ENCODE measurements at places on chromosomes 1 and 21.

DNA sequence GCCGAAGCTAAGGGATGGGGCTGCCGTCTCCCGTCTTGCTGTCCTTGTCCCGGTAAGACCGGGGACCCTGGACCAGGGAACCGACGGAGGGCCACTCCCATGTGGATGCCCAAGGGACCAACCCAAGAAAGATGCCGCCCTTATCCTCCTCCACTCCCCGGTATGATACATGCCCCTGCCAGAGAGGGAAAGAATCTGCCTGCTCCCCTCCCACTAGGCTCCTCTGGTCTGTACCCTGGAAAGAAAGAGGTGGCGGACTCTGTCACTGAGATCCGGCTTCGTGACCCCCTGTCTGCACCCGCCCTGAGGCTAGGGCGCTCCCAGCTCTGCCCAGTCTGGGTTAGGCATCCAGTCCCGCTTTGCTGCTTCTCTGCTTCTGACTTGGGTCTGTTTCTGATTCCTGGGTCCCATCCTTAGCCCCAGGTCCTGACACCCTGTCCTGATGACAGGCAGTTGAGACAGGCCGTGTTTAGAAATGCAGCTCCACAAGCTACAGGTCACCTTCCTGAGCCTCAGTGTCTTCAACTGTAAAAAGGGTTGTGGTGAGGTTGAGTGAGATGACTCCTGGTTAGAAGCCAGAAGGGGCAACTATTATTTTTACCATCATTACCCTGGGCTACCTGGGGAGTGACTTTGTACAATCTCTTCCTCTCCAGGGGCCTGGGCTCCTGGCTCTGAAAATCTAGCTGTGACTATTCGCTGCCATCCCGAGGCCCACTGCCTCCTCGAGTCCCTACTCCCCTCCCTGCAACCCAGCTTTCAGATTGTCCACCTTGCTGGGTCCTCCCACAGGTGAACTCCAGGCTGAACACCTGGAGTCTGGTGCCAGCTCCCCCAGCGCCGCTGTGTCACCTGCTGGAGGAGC is 3.7 kb downstream of the MATN1 start:
- no peak for DNase-seq

- no peak for DNase-seq
Measured at GRCh38 chr1:2248127-2248826, 20.2 kb downstream of the SKI start.

- no peak for DNase-seq
Measured at GRCh38 chr1:147434921-147435320, 106.4 kb upstream of the BCL9 start.

GRCh38 chr1:22334860-22335550 is 116.6 kb upstream of the ZBTB40 start:
- no peak for DNase-seq

GRCh38 chr1:67784545-67785186 is 48.6 kb downstream of the GNG12 start:
- DNase-seq: no peak

Measured in stimulated activated CD8-positive, alpha-beta memory T cell treated with anti-CD3 and anti-CD28 coated beads, Interleukin-4, amount 100 ng/mL, for 1 hour (primary cell).